NCI-H1436 treated with DMSO at 0.1 percent for 48 hours (cell line): ENCODE measurements at places on chromosomes 3 and 15.

DNA sequence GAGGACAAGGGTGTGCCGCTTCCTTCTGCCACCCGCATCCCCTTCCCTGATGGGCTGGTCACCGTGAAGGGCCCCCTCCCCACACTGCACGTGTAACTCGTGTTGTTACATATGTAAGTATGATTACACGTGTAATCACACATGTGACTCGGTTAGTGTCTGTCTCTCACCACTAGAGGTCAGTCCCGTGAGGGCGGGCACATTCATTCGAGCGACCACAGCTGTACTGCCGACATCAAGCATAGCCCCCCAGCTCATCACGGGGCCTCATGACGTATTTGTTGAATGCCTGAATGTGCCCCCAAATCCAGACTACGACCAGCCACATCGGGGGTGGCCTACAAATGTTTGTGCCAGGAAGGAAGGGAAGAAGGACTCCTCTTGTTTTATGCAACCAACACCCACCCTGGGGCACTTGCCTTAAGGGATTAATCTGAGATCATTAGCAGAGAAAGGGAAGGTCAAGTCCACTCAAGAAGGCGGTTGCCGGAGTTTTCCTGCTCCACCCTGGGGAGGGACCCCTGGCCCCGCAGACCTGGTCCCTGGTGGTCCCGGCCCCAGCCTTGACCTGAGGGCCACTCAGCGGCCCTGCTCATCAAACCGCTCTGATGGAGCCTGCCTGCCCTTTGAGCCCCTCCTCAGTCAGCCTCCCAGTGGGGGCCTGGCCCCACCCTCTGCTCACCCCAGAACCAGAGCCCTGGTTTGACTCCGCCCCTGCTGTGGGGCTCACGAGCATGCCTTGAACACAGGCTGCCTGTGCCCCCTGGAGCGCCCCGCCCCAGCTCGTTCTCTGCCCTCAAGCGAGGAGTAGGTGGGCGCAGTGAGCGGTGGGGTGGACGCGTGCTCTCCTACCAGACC is 52.8 kb downstream of the RGMA start:
- no peak for DNase-seq

GRCh38 chr3:124657138-124657537 is 73.1 kb upstream of the UMPS start:
- DNase-seq: no peak

- no peak for DNase-seq
Observed at GRCh38 chr15:77226652-77227051, 155.7 kb upstream of the TSPAN3 start.

DNA sequence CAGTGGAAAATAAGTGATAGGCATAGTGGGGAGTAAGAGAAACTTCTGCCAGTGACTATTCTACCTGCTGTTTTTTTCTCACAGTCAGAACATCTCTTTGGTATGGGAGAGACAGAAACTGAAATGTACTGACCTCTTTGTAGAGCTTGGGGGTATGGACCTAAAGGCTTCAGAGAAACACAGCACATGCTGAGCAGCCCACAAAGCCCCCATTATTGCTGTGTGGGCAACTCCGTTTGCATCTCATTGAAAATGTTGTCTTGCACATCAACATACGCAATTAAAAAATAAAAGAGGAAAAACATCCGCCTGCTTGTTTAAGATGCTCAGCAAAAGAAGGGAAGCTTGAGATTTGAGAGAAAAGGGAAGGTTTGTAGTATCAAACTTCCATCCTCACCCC is 443.4 kb upstream of the SEMA6D start:
- DNase-seq: no peak

GRCh38 chr3:43870844-43871626 is 180.3 kb downstream of the ABHD5 start:
- DNase-seq: no peak

GRCh38 chr3:129310111-129311011 is 31.7 kb downstream of the HMCES start:
- no peak for DNase-seq

- DNase-seq: no peak
Observed at GRCh38 chr3:174098746-174099145, 701.2 kb downstream of the NLGN1 start.

GRCh38 chr3:61948699-61949305 is 387.4 kb downstream of the PTPRG start:
- no peak for DNase-seq

GRCh38 chr3:194128202-194128918 is 7.6 kb upstream of the HES1 start:
- DNase-seq: no peak

GRCh38 chr3:13574798-13575451 is 26.0 kb downstream of the FBLN2 start:
- DNase-seq: no peak

- no peak for DNase-seq
Observed at GRCh38 chr15:52706091-52706490, 26.9 kb upstream of the ATOSA start.

DNA sequence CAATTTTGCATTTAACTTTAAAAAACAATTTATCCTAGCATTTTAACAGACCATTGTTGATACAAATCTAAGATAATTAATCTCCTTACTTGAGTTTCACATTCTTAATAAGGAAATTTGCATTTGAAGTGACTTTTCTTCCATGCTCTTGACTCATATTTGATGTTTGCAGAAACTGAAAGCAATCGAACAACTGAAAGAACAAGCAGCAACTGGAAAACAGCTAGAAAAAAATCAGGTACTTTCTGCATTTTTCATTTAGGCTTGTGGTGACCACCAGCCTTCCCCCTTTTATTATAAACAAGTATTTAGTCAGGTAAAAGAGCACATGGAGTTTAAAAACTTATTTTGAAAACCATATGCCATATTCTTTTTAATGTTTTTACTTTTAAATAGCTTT is 20.1 kb upstream of the SELENOT start:
- DNase-seq: no peak

- DNase-seq: no peak
Observed at GRCh38 chr15:99592145-99592791, 26.5 kb downstream of the MEF2A start.

DNA sequence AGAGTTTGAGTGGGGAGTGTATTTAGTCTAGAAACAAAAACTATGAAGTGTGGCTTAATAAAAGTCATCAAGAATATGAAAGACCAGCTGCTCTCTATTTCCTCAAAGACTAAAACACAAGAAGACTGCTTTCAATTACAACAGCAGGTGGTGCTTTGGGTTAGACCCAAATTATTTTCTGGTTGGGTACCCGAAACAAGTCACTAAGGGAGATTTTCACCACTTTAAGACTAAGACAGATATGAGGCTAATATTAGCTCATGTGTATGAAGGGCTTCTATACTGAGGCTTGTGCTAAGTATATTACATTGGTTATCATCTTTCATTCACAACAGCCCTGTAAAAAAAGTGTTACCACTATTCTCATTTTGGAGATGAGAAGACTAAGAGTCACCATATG is 43.1 kb downstream of the COL8A1 start:
- DNase-seq: no peak

- no peak for DNase-seq
Observed at GRCh38 chr15:66131200-66131599, 122.3 kb downstream of the MEGF11 start.

DNA sequence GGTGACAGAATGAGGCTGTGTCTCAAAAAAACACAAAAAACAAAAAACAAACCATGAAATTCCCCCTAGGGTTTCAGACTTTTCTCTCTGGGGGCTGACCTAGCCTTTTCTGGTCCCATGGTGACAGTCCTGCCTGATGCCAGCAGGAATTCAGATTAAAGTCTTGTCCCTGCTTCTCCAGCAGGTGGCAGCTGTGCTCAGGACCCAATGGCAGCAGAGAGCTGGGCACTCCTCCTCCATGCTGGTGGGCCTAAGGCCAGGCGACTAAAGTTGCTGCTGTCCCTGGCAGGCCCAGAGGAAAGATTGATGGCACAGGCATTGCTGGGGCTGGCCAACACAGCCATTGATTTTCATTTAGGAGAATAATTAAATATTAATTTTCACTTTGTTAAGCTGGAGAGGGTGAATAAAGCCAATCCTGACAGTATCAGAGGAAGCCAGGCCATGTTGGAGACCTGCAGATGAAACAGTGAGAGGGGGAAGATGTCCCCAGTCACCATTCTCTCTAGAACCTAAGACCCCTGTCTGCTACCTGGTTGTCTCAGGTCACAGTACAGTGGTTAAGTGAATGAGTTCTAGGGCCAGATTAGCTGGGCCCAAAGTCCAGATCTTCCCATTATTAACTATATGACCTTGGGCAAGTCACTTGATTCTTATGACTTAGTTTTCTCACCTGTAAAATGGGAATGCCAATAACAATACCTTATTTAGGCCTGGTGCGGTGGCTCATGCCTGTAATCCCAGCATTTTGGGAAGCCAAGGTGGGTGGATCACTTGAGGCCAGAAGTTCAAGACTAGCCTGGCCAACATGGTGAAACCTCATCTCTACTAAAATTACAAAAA is 7.1 kb downstream of the CELF6 start:
- DNase-seq: peak; percentile 14

DNA sequence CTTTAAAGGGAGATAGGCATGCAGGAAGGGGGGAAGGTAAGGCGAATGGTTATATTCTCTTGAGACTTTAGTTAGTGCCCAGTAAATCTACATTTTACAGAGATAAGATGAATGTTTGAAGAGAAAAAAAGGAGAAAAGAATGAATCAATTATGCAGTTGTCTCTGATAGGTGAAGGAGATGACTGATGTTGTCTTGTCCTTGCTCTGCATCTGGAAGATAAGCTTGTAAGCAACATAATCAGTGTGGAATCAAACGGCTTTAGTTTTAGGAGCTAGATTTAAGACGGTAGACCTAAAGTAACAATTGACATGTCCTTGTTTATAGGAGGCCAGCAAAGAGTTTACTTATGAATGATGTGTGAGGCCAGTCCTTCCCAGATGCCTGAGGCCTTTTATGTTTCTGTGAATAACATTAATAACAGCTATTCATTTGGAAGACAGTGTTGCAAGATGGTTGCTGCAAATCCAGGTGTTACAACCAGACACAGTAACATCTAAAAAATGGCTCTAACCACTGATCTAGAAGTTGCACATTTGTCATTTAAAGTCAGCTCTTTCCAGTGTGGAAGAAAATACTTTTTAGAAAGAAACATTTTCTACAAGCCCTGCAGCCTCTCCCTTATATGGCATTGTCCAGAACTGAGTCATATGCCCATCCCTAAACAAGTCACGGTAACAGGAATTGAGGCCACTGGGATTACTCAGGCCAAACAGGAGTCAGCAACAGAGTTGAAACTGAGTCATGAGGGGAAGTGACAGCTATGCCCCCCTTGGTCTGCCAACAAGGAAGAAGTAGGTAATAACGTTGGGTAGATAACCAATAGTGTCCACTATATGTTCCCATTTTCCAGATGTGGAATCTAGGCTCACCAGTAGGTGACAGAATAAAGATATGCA is 77.5 kb upstream of the FBN1 start:
- DNase-seq: no peak

DNA sequence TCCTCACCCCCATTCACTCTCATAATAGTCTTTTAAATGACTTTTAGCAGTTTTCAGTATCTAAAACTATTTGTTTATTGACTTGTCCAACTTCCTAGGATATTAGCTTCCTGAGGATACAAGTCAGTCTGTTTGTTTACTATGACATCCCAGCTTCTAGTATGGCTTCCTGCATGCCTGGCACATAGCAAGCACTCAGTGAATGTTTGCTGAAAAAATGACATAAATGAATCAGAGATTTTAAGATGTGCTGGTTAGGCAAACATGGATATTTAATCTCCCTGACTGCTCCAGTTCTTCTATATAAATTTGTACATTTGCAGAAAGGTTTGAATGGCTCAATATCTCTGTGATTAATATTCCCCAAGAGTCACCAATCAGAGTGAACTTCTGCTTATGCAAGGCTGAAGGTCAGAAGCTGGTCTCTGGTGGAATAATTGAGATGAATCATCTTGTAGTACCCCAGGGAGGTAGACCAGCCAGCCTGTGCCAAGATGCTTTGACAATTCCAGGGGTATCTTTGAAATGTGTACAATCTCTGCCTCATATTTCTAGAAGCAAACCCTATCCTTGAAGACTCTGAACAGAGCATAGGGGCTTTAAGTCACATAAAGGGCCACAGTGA is 219.0 kb upstream of the LMCD1 start:
- DNase-seq: no peak

- DNase-seq: no peak
Observed at GRCh38 chr3:123705488-123706285, 120.8 kb upstream of the HACD2 start.

DNA sequence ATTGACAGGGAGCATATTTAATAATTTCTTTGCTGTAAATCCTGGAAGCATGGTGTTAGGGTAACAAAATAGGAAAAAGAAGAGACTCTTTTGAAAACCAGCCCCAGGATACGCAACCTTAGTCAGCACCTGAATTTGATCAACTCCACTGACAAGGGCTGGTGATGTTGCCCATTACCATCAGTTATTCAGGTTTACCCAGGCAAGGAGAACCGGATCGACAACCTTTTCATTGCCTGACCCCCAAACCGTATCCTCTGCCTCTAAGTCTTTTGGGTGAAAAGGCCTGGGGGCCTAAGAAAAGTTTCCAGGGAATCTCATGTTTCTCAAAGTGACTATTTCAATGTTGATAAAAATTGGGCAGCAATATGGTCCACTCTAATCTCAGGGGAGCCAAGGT is 313.3 kb downstream of the KBTBD8 start:
- no peak for DNase-seq

DNA sequence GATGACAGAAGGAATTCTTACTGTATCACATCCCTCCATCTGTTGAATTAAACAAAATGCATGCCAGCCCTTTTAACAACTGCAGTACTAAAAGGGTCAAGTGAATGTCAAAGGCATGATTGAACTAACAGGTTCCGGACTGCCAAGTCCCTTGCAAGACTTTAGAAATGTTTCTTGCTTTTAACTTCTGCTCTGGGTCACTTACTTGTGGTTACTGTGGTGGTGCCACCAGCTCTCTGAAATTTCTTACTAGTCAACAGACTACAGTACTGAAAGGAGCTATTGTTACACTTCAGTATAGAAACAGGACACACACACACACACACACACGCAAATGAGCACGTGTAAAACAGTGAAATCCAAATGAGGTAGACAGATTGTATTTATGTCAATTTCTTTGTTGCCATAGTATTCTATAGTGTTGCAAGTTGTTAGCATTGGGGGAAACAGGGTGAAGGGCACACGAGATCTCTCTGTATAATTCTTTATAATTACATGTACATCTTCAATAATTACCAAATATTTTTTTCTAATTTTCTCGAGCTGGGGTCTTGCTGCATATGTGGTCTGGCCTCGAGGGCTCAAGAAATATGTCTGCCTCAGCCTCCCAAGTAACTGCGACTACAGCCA is 79.9 kb upstream of the SLC25A26 start:
- no peak for DNase-seq

- DNase-seq: no peak
Observed at GRCh38 chr3:169391672-169392071, 271.8 kb downstream of the MECOM start.

DNA sequence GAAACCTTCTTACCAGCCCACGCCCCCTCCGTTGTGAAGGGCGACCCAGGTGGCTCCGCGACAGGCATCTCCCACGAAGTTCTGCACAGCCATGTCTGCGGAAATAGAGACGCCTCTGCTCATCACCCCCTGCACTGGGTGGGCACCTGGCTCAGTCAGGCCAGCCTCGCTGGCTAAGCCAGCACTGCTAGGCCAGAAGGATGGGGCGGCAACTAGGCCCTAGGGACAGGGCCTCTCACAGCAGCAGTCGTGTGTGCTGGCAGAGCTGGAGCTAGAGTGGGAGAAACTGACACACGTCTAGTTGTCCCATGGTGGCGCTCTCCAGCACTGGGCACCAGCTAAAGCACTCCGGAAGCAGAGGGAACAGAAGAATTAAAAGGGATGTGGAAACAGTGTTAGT is 12.5 kb upstream of the ZXDC start:
- no peak for DNase-seq

- DNase-seq: no peak
Observed at GRCh38 chr3:72086042-72086742, 301.2 kb upstream of the PROK2 start.
